ENCODE measurements at places on chromosomes 3 and 15. TPM values are rescaled to one million over a fixed set of nuclear protein-coding genes. Genes with fewer than 3 reads are reported as not detected.

GRCh38 chr3:122882361-122882947 is 87.6 kb downstream of the SLC49A4 start:
- no peak for DNase-seq

DNA sequence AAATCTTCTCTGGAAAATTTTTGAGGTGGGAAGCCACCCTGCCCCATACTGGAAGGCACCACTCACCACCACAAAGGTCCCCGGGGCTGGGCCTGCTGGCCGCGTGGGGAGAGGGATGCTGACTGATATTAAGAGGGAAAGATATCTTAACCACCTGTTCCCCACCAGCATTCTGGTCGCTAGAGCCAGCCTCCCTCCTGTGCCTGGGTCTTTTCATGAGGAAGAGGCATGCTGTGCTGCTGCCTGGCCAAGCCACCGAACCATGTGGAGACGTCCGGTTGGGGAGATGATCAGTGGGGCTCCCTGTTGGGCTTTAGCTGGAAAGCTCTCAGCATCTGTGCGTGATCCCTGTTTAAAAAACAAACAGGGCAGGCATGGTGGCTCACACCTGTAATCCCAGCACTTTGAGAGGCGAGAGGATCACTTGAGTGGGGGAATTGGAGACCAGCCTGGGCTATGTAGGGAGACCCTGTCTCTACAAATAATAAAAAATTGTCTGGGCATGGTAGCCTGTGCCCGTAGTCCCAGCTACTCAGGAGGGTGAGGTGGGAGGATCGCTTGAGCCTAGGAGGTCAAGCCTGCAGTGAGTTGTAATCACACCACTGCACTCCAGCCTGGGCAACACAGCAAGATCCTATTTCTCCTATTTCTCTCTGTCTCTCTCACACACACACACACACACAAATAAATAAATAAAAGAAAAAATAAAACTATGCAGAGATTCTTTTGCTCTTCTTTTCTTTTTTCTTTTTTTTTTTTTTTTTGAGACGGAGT is 1.0 kb downstream of the KLHL18 start:
- peak; percentile 18 for DNase-seq

GRCh38 chr3:47370887-47371697 is 9.7 kb upstream of the PTPN23 start:
- no peak for DNase-seq

- no peak for DNase-seq
Observed at GRCh38 chr15:89569090-89569745, 6.1 kb upstream of the TICRR start.

DNA sequence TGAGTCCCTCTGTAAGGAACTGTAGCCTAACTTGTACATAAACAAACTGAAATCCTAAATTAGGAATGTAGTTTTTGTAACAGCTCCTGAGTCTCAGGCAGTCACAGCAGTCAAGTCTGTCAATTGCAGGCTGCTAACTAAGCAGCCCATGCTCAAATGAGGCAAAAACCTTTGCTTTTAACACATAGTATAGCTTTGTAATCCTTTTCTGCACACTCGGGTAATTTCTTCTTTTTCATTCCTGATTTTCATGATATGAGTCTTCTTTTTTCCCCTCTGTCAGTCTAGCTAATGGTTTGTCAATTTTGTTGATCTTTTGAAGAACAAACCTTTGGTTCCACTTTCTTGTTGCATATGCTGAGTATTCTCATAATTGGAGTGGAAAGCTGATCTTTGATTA is 84.9 kb upstream of the LRRFIP2 start:
- DNase-seq, result no peak

DNA sequence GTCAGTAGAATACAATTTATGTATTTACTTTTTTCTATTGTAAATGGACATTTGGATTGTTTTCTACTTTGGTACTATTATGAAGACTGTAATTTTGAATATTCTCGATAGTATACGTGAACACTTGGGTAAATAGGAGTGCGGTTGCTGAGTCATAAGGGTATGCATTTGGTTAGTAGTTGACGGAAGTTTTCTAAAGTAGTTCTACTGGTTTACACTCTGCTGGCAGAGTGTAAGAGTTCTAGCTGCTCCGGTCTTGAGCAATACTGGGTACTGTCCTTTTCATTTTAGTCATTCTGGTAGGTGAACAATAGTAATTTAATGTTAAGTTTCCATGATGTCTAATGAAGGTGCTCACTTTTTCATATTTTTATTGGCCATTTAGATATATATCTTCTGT is 70.0 kb downstream of the MEF2A start:
- no peak for DNase-seq

The FOXB1 gene
- total RNA-seq, result 1.5 TPM

The SAMD7 gene
- total RNA-seq, result 0.68 TPM

The KPNA1 gene
- 48.1 TPM for total RNA-seq

The OR5H14 gene
- 0.16 TPM for total RNA-seq

The HIGD2B gene
- total RNA-seq, result 2.2 TPM

The EPB42 gene
- 7.5 TPM for total RNA-seq

The CCDC33 gene
- total RNA-seq, result 18.5 TPM

The FAIM gene
- total RNA-seq, result 7.0 TPM

The GRAMD1C gene
- 24.3 TPM for total RNA-seq
